BJ (cell line): ENCODE measurements at places on chromosomes 2 and 18.

DNA sequence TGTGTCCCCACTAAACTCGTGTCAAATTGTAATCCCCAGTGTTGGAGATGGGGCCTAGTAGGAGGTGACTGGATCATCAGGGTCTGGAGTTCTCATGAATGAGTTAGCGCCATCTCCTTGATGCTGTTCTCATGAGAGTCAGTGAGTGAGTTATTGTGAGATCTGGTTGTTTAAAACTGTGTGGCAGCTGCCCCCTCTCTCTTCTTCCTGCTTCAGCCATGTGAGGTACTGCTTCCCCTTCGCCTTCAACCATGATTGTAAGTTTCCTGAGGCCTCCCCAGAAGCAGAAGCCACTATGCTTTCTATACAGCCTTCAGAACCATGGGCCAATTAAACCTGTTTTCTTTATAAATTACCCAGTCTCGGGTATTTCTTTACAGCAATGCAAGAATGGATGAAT, 50.4 kb downstream of the AP1S3 start:
- no peak for DNase-seq

- DNase-seq, result no peak
Measured at GRCh38 chr2:226052772-226053416, 653.4 kb downstream of the NYAP2 start.

DNA sequence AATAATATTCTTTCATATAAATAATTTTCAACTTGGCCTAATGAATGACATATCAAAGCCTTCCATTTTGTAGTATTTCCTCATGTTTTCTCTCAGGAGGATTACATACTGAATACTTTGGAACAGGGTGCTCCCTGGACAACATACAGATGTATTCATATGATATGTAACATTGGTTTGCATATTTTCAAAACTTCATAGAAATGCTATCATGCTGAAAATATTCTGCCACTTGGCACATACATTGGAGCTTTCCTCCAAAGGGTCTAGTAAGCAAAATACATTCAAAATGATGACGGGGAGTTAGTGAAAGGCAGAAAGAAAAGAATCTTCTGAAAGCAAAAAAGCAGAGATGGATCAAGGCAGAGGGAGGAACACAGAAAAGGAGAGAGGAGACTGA, 38.1 kb upstream of the RTN4 start:
- no peak for DNase-seq

DNA sequence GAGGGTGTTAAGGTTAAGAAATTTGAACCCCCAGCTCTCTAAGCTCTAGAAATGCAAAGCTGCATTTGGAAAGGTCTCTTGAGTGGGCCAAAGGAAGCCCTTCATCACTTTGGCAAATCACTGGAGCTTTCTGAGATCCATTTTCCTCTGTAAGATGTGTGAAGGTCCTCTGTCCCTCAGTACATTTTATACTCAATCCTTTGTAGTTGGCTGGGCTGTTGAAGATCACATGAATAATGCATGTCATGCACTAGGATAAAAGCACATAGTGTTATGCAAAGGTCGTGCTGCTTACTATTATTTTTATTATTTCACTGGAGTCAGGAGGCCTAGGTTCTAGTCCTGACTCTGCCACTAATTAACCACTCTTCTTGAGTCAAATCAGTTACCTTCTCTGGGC, 124.9 kb downstream of the FSHR start:
- DNase-seq, result no peak
